ENCODE measurements at places on chromosomes 1 and 21. TPM values are rescaled to one million over a fixed set of nuclear protein-coding genes. Genes with fewer than 3 reads are reported as not detected.
A peak's percentile ranks its signal among the peaks of the same experiment; 100 is the strongest.

- DNase-seq, result no peak
- no peaks in the 10 kb centered on the region for H3K36me3 ChIP-seq
- no peak overlapping the region for H3K4me3 ChIP-seq
- H3K27me3 ChIP-seq, result no peaks in the 10 kb centered on the region
- no peak overlapping the region for H3K27ac ChIP-seq
Observed at GRCh38 chr1:118143831-118144230, 41.2 kb downstream of the SPAG17 start.

- H3K4me3 ChIP-seq, result no peak overlapping the region
- DNase-seq, result no peak
- no peaks in the 10 kb centered on the region for H3K36me3 ChIP-seq
- H3K27ac ChIP-seq, result no peak overlapping the region
- peaks cover 31% of the 10 kb centered on the region for H3K4me1 ChIP-seq
Observed at GRCh38 chr21:43608225-43608624, 51.1 kb downstream of the HSF2BP start.

DNA sequence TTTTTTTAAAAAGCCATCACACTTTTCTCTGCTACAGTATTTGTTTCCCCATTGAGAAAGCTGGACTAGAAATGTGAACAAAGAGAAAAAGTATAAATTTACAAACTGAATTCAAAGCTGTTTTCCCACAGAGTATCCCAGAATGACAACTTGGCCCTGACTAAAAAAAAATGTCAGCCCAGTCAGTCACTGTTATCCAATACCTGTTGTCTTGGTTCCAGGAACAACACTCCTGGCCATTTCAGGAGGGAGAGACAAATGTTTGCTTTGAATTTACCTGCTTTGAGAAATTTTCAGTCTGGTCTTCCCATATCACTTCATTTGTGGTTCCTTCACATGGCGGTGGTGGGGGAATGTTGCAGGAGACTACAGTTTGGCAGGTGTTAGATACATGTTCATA is 46.2 kb downstream of the COLGALT2 start:
- no peak overlapping the region for H3K4me3 ChIP-seq
- no peaks in the 10 kb centered on the region for H3K27me3 ChIP-seq
- H3K4me1 ChIP-seq, result no peaks in the 10 kb centered on the region
- no peak overlapping the region for H3K27ac ChIP-seq
- no peaks in the 10 kb centered on the region for H3K36me3 ChIP-seq

DNA sequence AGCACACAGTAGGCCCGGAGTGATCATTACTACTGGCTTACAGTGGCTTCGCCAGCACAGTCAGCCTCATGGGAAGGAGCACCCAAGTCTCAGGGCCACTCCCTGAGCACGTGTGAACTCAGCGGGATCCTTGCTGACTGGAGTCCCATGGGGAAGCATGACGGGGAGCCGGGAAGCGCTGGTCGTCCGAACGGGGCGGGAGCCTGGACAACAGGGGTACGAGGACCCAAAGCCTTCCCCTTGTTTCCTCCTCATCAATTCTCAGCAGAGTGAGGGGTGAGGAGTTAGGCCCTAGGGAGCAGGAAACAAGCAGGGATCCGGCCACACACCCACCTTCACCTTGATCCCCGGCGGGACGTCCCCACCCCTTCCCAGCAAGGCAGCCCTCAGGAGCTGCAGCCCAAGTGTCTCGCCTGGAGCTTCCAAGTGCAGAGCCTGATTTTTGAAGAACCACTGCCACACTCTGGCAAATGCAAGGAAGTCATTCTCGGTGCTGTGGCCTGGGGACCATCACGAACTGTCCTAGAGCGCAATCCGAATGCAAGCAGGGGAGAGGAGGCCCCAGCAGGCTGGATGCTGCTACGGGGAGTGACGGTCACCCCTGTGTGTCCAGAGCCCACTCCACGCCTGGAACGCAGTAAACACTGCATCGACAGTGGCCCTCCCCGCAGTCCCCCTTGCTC is 35.5 kb downstream of the TOMM20 start:
- peak; percentile 57 for DNase-seq
- H3K36me3 ChIP-seq, result no peaks in the 10 kb centered on the region
- H3K4me3 ChIP-seq, result peak overlapping the region; percentile 34
- H3K4me1 ChIP-seq, result no peaks in the 10 kb centered on the region
- no peak overlapping the region for H3K27ac ChIP-seq

- no peaks in the 10 kb centered on the region for H3K4me1 ChIP-seq
- peaks cover 6% of the 10 kb centered on the region for H3K36me3 ChIP-seq
- H3K27me3 ChIP-seq, result no peaks in the 10 kb centered on the region
- H3K27ac ChIP-seq, result no peak overlapping the region
- no peak overlapping the region for H3K4me3 ChIP-seq
Observed at GRCh38 chr1:163298365-163298764, 23.4 kb upstream of the NUF2 start.

DNA sequence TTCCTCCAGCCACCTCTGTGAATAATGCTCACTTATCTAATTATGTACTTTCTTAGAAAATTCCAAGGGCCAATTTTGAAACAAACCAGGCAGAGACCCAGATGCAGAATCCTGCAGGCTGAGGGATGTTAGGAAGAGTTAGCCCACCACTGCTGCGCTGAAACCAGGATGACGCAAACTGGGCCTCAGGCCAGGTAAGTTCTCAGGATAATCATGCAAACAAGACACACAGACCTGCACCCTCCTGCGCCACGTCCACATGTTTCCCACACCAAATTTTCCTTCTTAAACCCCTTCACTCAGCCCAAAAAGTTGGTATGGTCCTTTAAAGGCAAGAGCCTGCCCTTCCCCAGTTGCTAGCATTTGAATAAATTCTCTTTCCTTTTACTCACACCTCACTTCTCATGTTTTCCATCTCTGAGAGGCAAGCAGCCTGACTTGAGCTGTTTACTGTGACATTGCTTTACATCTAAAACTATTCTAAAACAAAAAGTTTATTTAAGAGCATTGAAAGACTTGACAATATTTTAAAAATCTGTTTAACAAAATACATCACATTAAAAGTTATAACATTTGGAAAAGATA is 887.1 kb downstream of the LRRIQ3 start:
- no peaks in the 10 kb centered on the region for H3K36me3 ChIP-seq
- H3K27me3 ChIP-seq, result no peaks in the 10 kb centered on the region
- no peak overlapping the region for H3K27ac ChIP-seq
- no peaks in the 10 kb centered on the region for H3K4me1 ChIP-seq
- no peak overlapping the region for H3K4me3 ChIP-seq
- no peak for DNase-seq

DNA sequence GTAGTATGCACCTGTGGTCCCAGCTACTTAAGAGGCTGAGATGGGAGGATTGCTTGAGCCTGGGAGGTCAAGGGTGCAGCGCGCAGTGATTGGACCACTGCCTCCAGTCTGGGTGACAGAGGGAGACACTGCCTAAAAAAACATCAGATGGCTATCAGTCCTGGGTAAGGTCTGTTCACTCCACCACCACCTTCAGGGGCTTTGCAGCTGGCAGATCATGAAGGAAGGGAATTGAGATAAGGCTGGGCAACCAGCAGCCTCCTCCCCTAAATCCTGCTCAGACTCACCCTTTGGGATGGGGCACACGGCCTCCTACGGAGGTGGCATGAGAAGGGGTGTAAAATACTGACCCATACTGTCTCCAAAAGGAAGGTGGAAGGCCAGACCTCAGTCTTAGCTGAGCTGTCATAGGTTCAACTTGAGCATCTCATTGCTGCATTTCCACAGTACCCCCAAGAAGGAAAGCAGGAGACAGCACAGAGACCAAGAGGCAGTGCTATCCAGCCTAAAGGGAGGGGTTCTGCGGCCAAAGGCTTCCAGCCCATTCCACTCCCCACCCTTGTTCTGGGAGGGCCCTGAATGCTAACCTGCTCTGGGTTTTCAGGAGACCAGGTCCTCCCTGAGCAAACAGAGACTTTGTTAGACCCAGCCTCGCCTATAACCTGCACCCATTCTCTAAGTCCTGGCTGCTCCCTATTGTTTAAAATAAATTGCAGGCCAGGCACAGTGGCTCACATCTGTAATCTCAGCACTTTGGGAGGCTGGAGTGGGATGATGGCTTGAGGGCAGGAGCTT is 13.7 kb downstream of the SLC45A3 start:
- H3K4me1 ChIP-seq, result peaks cover 11% of the 10 kb centered on the region
- H3K27me3 ChIP-seq, result no peaks in the 10 kb centered on the region
- H3K36me3 ChIP-seq, result no peaks in the 10 kb centered on the region
- no peak overlapping the region for H3K4me3 ChIP-seq
- H3K27ac ChIP-seq, result peak overlapping the region; percentile 39
- no peak for DNase-seq

DNA sequence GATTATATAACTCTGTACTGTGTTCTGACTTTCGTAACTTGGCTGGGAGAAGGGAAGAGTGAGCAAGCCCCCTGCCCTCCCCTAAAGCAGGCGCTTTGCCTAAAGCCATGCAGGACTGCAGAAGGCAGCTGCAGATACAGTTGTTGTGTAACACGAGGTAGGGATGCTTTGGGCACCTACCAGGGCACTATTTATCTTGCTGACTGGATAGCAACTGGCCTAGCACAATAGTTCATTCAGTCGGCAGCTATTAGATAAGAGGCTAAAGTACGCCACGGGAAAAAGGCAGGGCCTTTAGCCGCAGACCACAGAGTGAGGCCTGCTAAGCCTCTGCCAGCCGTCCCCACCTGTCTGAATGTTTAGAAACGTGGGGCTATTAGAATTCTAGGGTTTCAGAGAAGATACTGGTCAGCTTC is 80.9 kb downstream of the TTC3 start:
- H3K36me3 ChIP-seq, result peaks cover 10% of the 10 kb centered on the region
- peaks cover 12% of the 10 kb centered on the region for H3K4me1 ChIP-seq
- peak overlapping the region; percentile 53 for H3K27ac ChIP-seq
- no peak overlapping the region for H3K4me3 ChIP-seq
- no peaks in the 10 kb centered on the region for H3K27me3 ChIP-seq

DNA sequence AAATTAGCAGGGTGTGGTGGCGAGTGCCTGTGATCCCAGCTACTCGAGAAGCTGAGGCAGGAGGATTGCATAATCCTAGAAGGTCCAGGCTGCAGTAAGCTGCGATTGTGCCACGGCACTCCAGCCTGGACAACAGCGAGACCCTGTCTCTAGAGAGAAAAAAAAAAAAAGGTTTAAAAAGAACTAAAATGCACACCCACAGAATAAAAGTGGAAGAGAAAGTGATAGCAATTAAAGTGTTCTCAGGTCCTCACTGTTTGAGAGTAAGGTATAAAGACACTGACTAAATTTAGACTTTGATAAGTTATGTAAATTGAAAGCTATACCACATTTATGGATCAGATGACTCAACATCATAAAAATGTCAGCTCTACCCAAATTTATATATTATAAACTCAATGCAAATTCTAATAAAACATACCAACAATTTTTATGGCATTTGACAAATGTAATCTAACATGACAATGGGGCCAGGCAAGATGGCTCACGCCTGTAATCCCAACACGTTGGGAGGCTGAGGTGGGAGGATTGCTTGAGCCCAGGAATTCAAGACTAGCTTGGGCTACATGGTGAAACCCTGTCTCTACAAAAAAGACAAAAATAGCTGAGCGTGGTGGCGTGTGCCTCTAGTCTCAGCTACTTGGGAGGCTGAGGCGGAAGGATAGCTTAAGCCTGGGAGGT is 11.8 kb downstream of the ZBTB17 start:
- DNase-seq, result no peak
- no peak overlapping the region for H3K27ac ChIP-seq
- H3K4me1 ChIP-seq, result peaks cover 8% of the 10 kb centered on the region
- H3K4me3 ChIP-seq, result no peak overlapping the region
- no peaks in the 10 kb centered on the region for H3K27me3 ChIP-seq
- H3K36me3 ChIP-seq, result peaks cover 2% of the 10 kb centered on the region

- peaks cover 6% of the 10 kb centered on the region for H3K36me3 ChIP-seq
- H3K27ac ChIP-seq, result no peak overlapping the region
- H3K4me1 ChIP-seq, result peaks cover under 1% of the 10 kb centered on the region
- DNase-seq, result no peak
- no peaks in the 10 kb centered on the region for H3K27me3 ChIP-seq
Observed at GRCh38 chr1:162110910-162111309, 41.4 kb downstream of the NOS1AP start.

DNA sequence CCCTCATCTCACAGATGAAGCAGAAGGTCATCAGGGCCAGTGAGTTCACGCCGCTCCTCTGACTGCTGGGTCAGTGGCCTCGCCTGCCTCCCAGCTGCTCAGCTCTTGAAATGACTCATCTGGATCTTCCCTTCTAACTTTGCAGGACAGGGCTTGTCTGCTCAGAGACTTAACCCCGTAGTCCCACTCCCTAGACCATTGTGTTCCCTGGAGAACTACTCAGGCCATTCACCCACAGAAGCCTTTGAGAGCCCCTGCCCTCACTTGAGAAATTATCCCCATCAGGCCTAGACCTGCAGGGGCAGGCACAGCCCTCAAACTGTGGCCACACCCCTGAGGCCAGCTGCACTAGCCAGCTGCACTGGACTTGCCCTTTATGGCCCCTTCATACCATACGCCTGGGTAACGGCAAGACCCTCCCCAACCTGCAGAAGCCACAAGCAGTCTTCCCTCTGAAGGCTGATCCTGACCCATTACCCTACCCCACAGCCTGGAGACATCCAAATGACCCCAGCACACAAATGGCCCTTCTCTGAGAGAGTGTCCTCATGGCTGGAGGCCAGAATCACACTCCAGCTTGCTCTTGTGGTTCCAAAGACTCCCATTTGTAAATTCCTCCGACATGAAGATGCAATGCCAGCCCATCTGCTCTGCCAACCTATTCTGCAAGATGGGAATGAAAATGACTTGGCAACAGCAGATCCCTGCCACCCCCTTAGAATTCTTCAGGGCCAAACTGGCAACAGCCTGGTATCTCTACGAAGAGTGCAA is 33.2 kb downstream of the RCSD1 start:
- H3K36me3 ChIP-seq, result no peaks in the 10 kb centered on the region
- no peaks in the 10 kb centered on the region for H3K27me3 ChIP-seq
- H3K4me3 ChIP-seq, result no peak overlapping the region
- H3K27ac ChIP-seq, result peak overlapping the region; percentile 48
- H3K4me1 ChIP-seq, result no peaks in the 10 kb centered on the region

- H3K4me1 ChIP-seq, result no peaks in the 10 kb centered on the region
- no peak overlapping the region for H3K4me3 ChIP-seq
- no peak overlapping the region for H3K27ac ChIP-seq
Observed at GRCh38 chr1:223244366-223245103, 101.5 kb upstream of the TLR5 start.

- peaks cover 2% of the 10 kb centered on the region for H3K4me1 ChIP-seq
- H3K4me3 ChIP-seq, result no peak overlapping the region
- no peak for DNase-seq
Observed at GRCh38 chr1:16254263-16254928, 17.4 kb upstream of the CPLANE2 start.

DNA sequence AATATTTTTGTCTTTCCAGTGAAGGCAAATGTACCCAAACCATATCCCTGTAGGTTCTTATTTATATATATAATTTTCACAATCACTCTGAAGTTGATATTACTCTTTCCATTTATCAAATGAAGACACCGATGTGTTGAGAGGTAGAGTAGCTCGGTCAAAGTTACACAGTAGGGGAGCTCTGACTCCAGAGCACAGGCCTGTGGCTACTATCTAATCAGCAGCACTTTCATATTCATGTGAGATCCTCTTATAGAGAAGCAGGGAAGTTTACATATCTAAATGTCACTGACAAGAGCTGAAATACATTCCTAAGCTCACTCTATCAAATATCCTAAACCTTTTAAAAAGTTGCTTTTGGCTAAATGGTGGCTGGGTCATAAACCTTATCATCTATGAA is 241.1 kb upstream of the B3GALT2 start:
- no peaks in the 10 kb centered on the region for H3K27me3 ChIP-seq
- no peak overlapping the region for H3K4me3 ChIP-seq
- H3K27ac ChIP-seq, result no peak overlapping the region
- no peaks in the 10 kb centered on the region for H3K36me3 ChIP-seq
- H3K4me1 ChIP-seq, result no peaks in the 10 kb centered on the region

- no peaks in the 10 kb centered on the region for H3K27me3 ChIP-seq
- H3K4me3 ChIP-seq, result peak overlapping the region; percentile 26
- no peaks in the 10 kb centered on the region for H3K36me3 ChIP-seq
- peak overlapping the region; percentile 60 for H3K27ac ChIP-seq
- peaks cover 4% of the 10 kb centered on the region for H3K4me1 ChIP-seq
- DNase-seq, result peak; percentile 47
Observed at GRCh38 chr1:246032031-246032551, 475.0 kb downstream of the SMYD3 start.

The SLC16A4 gene
- 6.0 TPM for polyA plus RNA-seq

The OR2T29 gene
- not detected for polyA plus RNA-seq

The PLPPR4 gene
- polyA plus RNA-seq, result 0.41 TPM

Measured in small intestine (tissue), 16 donors.